ENCODE measurements at places on chromosomes 6 and 20.

GRCh38 chr6:56875961-56876360 lies 78.9 kb upstream of the BEND6 start:
- no peak for DNase-seq

- no peak for DNase-seq
Measured at GRCh38 chr6:112241820-112242429, 12.4 kb downstream of the LAMA4 start.

- DNase-seq, result peak; percentile 31
Measured at GRCh38 chr20:23050847-23051627, 1.6 kb upstream of the THBD start.

DNA sequence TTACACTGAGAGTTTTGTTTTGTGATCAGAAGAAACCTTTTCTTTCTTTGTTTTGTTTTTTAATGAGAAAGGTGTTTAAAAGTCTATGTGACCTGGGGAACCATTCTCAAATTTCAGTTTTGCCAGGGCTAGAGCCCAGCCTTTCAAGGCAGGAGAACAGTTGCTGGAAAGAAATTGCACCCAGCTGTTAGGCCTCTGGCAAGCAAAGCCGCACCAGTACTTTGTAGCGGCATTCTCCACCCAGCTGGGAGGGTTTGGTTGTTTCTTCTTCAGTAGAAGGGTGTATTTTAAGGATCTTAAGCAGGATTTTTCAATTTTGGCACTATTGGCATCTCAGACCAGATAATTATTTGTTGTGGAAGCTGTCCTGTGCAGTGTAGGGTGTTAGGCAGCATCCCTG lies 16.6 kb upstream of the MAPK13 start:
- DNase-seq, result no peak
